NCI-H1417 (cell line): ENCODE measurements at places on chromosomes 7 and 10.

- DNase-seq = no peak
Observed at GRCh38 chr7:105835441-105835840, 41.0 kb downstream of the ATXN7L1 start.

DNA sequence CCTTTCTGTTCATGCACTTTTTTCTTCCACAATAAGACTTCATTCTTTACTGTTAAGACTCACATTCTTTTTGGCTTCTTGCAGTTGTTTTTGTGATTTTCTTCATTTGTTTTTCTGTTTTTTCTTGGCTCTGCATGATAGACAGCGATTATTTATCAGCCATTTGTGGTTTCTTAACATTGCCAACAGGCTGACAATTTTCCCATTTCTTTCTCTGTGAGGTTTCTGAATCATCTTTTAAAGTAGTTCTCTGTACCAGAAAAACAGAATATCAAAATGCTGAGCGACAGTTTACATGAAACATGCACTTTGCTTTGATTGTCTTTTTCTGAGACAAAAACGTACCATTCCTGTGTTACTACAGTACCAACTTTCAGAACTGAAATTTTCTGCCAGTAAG, 334.2 kb upstream of the MAGI2 start:
- no peak for DNase-seq

GRCh38 chr7:92631067-92631849, 41.1 kb upstream of the FAM133B start:
- DNase-seq = no peak

- no peak for DNase-seq
Observed at GRCh38 chr7:21773326-21773725, 172.4 kb downstream of the CDCA7L start.

- no peak for DNase-seq
Observed at GRCh38 chr10:25747084-25747483, 186.9 kb upstream of the MYO3A start.

GRCh38 chr7:30858576-30858975, 53.1 kb upstream of the AQP1 start:
- DNase-seq = no peak

- DNase-seq = peak; percentile 12
Observed at GRCh38 chr7:35988818-35989217, 164.2 kb upstream of the EEPD1 start.

GRCh38 chr7:126362746-126363145, 890.0 kb downstream of the GRM8 start:
- no peak for DNase-seq

GRCh38 chr7:126696256-126697038, 556.3 kb downstream of the GRM8 start:
- DNase-seq = no peak

GRCh38 chr7:65475734-65476319, 102.2 kb downstream of the ZNF92 start:
- no peak for DNase-seq

DNA sequence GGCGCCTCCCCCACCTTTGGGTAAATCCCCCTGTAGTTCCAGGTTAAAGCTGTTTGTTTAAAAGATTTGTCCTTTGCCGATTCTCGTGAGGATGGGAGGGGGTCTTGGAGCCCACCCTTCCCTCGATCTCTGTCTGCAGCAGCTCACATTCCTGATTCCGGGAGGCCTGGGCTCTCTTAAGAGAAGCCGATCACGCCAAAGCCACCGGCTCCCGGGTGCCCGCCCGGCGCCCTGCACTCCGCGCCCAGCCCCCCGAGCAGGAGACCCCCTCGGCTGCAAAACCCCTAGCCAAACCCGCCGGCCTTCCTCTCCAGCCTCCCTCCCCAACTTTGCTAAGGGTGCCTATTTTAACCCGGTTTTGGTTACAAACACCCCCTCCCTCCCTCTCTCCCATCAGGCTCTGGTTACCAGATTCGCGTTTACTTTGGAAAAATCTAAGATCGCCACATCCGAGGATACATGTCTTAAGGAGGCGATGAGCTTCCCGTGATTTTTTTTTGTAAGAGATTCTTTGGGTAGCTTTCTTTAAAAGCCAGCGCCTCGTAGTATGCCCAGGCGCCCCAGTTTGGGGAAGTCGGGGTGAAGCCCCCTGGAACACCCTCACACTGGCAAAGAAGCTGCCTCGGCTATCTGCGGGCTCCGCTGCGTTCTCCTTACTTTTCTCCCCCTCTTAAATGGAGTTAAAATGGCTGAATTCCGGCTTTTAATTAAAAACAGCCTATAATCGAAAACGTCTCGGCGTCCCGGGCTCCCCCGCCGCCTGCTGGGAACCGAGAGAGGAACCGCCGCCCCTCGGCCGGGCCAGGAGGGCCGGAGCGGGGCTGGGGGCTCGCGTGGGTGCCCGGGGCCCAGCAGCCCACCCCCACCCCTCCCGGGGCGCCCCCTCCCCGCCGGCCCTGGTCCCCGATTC, 983 bp downstream of the TNRC18 start:
- peak; percentile 42 for DNase-seq

GRCh38 chr10:31758495-31758894, 170.1 kb downstream of the ARHGAP12 start:
- no peak for DNase-seq

- no peak for DNase-seq
Observed at GRCh38 chr7:108222236-108222892, 92.2 kb upstream of the LAMB4 start.

- no peak for DNase-seq
Observed at GRCh38 chr7:151035902-151036301, 7.7 kb downstream of the ABCB8 start.

DNA sequence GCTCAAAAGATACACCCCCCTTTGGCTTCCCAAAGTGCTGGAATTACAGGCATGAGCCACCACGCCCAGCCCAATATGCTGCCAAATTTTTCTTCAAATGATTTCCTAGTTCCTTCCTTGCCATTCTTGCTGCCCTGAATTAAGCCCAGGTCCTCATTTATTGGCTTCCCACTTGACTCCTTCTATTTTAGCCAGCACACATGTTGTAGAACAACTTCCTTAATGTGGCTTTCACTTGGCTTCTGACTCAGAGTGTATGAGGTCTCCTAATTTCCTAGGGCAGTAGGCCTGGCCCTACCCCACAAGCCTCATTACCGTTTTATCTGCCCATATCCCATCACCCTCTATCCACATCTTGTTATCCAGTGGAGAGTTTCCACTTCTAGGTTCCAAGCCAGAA, 21.8 kb upstream of the HIPK2 start:
- DNase-seq = no peak

DNA sequence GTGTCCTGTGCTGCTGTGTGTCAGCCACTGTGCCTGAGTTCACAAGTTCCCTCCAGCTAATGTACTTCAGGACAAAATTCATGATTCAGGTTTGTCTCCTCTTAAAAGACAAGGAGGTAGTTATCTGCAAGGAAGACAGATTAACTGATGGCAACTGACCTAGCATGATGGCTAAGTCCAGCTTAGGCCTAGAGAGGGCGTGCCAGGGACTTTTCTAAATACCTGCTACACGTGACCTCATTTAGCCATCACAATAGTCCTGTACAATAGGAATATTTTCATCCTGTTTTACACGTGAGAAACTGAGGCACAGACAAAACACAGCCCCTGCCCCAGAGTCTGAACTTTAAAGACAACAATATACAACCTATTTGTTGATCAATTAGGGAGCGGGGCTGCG, 275.7 kb downstream of the XPNPEP1 start:
- DNase-seq = peak; percentile 19

DNA sequence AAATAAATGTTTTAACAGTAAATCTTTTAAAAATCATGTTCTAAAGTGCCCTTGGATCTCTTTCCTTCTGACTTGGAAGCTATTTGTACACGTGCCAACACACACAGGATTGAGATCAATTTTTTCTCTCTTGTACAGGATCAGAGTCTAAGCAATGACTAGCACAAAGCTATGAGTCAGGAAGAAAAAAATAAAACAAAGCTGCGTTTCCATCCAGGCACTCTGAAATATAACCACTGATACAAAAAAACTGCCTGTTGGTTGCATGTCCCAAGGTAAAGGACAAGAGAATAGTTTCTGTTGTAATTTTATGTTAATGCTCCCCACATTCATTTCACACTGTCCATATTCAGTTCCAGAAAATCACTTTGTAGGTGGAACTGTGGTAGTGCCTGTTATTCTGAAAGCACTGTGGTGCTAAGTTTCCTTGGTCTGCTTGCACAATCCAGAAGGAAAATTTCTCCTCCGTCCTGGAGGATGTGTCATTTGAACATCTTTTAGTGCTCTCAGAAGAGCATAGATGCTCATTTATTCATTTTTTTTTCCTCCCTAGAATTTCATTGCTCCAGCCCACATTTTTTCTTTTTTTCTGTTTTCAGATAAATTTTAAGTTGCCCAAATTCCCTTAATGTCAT, 113.4 kb downstream of the PLXDC2 start:
- no peak for DNase-seq

- no peak for DNase-seq
Observed at GRCh38 chr7:140661124-140661523, 11.6 kb upstream of the ADCK2 start.

DNA sequence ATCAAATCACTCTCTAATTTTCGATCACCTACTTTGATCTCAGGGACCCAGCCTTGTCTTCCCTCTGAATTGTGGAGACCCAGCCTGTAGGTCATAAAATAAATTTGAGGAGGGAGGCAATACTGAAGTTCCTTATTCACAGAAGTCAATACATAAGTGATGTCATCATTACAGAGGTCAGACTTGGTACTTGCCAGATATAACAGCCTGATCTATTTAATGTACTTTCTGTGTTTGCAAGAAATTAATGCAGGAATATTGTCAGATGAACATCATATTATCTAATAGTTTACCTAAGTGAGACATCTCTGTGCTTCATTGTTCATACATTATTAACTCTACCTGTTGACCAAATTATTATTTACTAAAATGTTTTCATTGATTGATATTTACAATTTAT, 105.6 kb downstream of the GPAM start:
- DNase-seq = no peak

- DNase-seq = no peak
Observed at GRCh38 chr7:18505870-18506460, 10.4 kb downstream of the HDAC9 start.

- DNase-seq = no peak
Observed at GRCh38 chr7:117134889-117135552, 181.7 kb downstream of the ST7 start.
